Activated T-cell treated with anti-CD3 and anti-CD28 coated beads for 48 hours (primary cell): ENCODE measurements at places on chromosomes 6 and 20.

- no peak for DNase-seq
These were observed 596.1 kb upstream of the CITED2 start for GRCh38 chr6:139970591-139970991.

- DNase-seq = no peak
These were observed 1.9 kb downstream of the LTV1 start for GRCh38 chr6:143845033-143845432.

DNA sequence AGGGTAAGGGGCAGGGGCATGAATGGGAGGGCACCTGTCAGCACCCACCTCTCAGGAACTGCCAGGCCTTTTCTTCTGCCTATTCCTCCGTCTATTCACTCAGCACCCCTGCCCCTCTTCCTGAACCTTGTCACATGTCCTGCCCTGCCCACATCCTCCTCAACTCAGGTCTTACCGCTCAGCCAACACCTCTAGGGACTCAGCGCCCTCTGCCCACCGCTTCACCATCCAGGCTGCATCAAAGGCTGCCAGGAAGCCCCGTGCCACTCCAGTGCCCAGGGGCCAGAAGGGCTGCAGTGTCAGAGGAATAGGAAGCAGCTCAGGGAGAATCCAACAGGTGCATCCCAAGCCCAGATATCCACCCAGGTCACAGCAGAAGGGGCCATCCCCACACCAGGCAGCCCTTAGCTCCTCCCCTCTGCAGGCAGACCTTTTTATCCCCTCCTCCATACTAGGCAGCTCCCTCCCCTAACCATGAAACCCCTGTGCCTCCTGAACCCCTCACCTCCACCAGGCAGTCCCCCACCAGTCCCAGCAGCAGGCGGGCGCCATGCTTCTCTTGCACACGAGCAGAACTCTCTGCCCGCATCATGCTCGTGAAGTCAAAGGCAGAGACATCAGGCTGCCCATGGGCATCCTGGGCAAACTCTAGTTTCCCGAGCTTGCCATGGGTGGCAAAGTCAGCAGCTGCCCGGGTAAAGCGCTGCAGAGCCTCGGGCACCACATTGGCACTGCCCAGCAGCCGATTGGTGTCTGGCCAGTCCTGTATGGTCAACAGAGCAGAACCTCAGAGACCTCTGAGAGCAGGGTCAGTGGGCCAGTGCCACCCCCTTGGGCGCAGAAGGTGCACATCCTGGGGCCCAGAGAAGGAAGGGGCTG is 5.5 kb downstream of the MICAL1 start:
- DNase-seq = no peak

- no peak for DNase-seq
These were observed 42.4 kb downstream of the NEDD9 start for GRCh38 chr6:11189865-11190624.

DNA sequence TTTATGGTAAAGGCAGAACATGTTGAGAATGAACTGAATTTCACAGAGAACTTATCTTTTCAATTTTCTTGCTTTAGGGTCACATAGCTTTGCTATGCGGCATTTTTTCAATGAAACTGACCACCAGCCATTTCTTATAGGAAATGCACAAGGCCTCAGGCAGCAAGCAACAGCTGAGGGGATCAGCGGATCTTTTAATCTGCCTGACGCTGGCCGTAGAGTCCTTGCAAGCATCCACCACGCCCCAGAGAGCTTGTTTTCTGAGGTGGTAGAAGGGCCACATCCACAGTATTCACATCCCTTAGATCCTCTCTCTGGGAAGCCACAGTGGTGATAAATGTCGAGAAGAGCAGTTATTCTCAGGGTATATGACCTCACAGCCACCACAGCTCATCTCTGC is 34.3 kb downstream of the FLRT3 start:
- DNase-seq = no peak

- DNase-seq = no peak
These were observed 41.1 kb upstream of the NKX2-2 start for GRCh38 chr20:21554985-21555384.

DNA sequence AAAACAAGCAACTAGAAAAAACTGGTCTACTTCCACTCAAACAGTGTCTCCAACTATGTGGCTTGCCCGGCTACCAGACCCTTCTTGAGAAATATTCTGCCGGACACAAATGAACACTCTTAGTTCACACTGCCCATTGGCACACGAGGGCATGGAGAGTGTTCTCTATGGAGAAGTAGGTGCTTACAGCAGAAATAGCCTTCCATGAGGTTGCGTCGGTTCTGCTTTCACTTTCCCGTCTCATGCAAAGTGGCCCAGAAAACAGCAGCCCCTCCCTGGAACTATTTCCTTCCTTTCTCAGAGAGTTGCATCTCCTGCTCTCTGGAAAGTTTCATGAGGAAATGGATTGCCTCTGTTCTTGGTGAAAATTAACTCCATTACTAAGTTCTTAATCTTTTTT is 9.5 kb upstream of the HLA-DOA start:
- no peak for DNase-seq

DNA sequence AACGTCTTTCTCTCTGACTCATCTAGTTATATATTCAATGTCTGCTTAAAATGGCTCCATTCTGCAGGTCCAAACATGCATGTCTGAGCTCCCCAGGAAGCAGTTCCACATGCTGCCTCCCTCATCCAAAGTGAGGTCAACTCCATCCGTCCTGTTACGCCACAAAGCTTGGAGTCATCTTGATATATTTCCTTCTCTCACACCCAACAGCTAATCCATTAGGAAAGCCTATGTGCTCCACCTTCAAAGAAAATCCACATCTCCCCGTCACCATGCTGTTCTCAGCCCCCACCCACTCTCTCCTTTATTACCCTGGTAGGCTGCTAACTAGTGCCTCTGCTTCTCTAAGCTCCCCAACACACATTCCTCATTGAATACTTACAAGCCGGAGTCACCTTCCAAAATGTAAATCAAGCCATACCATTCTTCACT is 130.2 kb upstream of the SYNDIG1 start:
- no peak for DNase-seq

DNA sequence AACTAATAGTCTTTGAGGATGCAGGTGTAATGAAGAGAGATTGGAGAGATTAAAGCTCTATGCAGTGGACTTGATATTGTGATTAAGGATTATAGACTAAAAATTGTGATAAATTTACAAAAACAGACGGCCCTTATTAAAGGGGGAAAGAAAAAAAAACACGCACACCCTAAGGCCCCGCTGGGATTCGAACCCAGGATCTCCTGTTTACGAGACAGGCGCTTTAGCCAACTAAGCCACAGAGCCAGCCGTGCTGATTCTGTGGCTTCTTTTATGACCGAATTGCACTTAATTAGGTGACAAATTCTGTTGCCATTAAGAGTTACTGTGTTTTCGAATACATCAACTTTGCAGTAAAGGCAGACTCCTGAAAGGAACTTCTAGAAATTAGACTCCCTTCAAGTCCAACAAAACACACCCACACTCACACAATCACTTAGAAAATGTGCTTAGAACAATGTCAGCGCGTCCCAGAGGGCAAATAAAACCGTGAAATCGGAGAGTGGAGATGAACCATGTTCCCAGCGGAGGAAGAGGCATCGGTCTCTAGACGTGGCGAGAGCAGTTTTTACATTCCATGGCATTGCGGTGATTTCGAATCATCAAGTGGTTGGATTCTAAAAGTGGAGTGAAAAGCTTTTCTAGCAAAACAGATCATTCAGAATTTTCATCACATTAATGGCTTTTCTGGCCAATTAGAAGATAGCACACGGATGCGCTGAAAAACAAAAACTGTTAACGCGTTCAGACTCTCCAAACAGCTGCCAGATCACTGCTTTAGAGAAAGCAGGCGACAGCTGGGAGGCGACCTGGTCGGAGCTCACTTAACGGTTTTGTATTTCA is 122.6 kb downstream of the GPX5 start:
- peak; percentile 71 for DNase-seq

DNA sequence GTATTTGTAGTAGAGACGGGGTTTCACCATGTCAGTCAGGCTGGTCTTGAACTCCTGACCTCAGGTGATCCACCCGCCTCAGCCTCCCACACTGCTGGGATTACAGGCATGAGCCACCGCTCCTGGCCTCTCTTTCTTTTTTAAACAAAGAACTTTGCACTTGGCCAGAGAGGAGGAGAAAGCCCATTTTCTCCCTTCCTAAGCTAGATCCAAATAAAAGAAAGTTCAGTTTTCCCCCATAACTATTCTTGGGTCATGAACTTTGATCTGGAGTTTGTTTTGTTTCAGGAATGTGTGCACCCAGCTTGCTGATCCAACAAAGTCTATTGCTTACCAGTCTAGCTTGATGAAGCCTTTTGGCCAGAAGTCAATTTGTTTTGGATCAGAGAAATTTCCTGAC is 23.4 kb downstream of the KCNS1 start:
- no peak for DNase-seq

DNA sequence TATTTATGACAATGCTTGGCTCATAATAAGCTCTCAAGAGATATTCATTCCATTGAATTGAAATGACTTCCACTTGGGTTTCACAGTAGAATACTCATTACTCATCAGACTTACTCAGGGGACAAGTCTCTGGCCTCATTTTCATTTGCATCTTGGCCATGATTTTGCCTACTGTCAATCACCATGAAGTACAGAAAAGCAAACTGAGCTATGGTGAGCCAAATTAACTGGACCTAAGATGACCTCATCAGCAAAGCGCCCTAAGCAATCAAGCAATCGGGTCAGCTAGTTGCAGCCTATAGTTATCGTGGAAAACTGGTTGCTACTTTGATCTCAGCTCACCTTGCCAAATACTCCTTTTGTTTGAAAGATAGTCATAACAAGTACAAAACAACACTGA is 494.7 kb upstream of the SLC35B3 start:
- DNase-seq = no peak

DNA sequence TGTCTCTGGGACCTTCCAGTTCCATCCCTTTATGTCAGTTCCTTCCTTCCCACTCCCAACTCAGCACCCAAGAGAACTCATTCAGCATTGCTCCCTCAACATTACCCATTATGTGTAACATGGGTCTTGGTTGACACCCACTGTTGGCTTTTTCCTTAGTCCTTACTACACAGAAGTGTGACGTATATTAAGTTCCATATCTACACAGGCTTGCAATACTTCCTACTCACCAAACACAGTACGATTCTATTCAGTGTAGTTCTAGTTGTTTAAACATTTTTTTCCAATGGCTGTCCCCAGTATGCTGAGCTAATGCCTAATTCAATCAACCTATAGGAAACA is 37.7 kb downstream of the ARHGAP18 start:
- no peak for DNase-seq

- DNase-seq = no peak
These were observed 76.5 kb downstream of the GJA10 start for GRCh38 chr6:89970609-89971337.

DNA sequence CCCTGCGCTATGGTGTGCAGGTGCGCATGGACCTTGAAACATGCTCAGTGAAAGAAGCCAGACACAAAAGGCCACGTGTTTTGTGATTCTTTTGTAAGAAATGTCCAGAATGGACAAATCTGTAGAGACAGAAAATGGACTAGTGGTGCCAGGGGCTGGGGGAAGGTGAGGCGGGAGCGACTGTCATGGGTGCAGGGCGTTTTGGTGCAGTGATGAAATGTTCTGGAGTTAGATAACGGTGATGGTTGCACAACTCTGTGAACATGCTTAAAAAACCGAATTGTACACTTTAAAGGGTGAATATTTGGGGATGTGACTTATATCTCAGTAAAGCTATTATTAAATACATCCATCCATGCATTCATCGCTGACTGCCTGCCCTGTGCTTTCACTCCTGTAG is 31.7 kb upstream of the NTSR1 start:
- no peak for DNase-seq

DNA sequence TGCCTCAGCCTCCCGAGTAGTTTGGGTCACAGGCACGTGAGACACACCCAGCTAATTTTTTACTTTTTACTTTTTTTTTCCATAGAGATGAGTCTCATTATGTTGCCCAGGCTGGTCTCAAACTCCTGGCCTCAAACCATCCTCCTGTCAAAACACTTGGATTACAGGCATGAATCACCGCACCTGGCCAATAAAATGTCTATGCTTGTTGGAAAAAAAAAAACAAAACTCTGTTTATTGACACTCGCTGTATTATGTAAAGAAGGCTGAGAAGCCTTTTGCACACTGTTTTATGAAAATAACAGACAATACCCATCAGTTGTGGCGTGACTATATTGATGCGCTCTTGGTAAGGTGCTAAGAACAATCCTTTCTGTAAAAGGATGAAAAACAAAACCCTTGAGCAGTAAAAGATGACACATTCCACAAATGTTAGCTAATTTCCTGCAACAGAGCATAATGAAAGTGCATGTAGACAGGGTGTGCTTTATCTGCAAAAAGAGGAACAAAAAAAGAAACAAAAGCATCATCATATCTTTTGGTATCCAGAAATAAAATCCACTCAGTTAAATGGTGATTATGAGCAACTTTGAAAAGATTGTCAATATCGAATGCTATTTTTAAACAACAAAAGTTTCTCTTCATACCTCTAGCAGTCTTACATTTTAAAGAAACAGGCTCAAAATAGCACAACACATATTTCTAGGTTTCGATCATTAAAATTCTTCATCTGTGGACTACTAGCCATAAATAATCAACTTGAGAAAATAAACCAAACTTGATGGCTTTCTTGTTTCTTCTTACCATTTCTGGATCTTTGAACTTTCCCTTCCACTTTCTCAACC is 108.3 kb upstream of the PHACTR1 start:
- no peak for DNase-seq

DNA sequence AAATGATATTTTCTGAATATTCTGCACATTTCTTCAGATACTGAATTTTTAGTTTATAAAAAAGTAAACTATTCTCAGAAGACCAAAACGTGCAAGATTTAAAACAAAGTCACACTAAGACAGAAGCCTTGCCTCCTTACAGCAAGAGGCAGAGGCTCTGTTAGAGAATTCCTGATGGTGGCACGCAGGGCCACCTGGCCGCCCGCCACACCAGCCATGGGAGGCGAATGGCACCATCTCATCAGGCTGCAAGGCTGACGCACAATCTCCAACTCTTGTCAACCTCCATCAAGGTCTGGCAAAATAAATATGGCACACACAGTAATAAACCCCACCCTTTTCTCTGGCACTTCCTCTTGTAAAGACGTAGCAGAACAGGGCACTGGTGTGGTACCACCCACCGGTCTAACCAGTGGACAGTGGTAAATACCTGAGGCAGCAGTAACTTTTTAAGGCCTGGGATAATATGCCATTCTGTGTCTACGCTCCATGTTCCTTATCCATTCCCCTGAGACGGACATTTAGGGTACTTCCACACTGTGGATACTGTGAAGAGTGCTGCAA is 111.4 kb downstream of the WDR27 start:
- no peak for DNase-seq

DNA sequence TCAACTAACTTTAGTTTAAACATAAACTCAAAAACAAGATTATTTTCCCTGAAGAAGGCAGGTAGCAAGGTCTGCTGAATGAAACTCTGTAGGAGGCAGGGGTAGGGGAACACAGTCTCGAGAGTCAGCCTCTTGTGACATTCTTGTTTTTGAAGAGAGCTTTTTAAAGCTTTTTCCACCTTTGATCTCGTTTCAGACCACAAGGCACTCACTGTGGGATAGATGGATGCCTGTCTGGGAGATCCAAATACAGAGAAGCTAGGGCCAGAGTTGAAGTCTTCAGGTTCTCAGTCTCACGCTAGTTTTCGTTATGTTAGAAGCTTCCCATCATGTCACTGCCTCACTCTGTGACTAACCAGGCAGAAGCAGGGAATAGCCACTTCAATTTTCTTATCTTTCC is 14.9 kb downstream of the F13A1 start:
- DNase-seq = no peak

- DNase-seq = no peak
These were observed 105.9 kb downstream of the CDKAL1 start for GRCh38 chr6:20640181-20640580.

GRCh38 chr6:130724089-130724488 is 103.1 kb upstream of the SMLR1 start:
- DNase-seq = no peak

- no peak for DNase-seq
These were observed 9.7 kb downstream of the LINC00237 start for GRCh38 chr20:21096321-21097043.
